ENCODE measurements at places on chromosomes 13 and 19.

GRCh38 chr13:51453959-51454703 is 1.3 kb upstream of the INTS6 start:
- DNase-seq: no peak

GRCh38 chr19:13207846-13208671 is 57.8 kb downstream of the IER2 start:
- DNase-seq: no peak

DNA sequence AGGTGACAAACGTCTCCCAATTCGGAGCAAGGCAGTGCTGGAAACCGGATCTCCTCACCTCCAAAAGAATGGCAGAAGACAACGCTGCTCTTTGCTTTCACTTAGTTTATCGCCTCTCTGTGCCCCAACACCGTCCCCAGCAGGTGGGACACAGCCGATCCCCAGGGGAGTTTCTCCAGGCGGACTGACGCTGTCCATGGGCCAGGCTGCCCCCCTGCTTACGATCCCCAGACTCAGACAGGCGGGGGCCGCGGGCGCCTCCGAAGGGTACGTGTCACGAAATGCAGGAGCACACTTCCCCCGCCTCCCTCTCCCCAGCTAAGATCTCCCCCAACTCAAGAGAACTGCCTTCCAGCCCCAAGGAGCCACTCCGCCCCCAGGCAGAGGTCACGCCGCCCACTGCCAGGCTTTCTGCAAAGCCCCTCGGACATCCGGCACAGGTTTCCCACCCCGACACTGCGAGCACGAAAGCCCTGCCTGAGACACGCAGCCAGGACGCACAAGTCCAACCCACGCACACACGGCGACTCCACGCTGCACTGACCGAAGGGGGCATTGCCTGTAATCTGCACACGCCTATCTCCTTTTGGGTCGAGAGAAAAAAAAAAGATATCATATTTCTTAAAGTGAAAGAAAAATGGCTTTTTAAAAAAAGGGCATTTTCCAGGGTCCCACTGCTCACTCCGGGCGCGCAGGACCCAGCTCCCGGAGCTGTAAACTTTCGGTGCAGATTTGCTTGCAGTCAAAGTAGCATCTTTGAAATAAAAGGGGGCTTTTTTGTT is 2.0 kb downstream of the SPRY2 start:
- DNase-seq: peak; percentile 74

GRCh38 chr19:33388725-33389420 is 15.4 kb downstream of the CEBPG start:
- DNase-seq: no peak

DNA sequence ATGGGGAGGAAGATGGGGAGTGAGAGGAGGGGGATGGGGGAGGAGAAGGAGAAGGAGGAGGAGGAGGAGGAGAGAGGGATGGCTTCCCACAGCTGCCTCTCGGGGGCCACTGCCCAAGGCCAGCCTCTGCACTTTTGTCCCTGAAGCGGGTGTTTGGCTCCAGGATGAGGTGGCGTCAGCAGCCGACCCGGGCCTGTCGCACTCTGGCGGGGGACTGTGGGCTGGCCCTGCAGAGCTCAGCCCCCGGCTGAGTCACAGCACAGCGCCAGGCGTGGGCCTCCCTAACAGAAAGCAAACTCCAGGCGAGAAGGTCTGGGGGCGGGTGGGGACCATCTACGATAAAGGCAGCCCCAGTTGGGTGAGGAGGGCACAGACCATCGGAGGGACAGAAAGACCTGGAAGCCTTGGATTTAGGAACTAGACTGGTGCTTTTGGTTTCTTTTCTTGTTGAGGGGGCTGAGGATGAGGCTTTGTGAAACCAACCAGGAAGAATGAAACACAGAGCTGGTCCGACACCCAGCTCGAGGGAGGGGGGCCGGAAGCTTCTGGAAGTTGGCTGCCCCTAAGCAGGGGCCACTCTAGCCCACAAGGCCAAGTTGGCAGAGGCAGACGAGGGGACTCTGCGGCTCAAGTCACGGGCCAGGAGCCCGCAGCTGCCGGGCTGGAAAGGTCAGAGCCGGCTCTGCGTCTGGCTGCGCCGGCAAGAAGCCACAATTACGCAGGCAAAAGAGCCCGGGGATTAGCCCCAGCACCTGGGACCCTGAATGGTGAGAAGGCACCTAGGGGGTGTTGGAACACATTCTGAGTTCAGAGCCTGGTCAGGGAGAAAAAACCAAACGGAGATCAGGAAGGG is 18.2 kb downstream of the LSM4 start:
- peak; percentile 52 for DNase-seq

DNA sequence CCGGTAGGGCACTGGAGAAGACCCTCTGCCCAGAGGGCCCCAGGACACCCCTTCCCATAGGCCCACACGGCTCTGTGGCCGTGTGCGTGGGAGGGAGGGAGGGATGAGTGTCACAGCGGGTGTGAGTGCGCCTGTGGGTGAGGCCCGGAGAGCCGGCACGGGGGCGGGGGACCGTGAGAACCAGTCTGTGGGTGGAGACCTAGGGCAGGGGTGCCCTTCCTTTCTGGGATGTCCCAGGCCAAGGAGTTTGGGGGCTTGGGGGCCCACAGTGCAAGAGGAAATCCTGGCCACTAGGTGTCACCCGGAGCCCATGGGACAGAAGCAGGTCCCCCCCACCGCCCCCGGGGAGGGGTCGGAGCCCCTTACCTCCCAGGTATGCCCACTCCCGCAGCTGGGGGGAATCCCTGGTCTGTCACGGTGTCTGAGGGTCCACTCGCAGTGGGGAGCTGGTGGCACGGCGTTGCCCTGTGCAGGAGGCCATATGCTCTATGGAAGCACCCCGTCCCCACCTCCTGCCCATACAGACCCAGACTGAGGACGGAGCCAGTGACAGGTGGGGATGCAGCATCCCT is 16.0 kb upstream of the SLC7A10 start:
- no peak for DNase-seq

DNA sequence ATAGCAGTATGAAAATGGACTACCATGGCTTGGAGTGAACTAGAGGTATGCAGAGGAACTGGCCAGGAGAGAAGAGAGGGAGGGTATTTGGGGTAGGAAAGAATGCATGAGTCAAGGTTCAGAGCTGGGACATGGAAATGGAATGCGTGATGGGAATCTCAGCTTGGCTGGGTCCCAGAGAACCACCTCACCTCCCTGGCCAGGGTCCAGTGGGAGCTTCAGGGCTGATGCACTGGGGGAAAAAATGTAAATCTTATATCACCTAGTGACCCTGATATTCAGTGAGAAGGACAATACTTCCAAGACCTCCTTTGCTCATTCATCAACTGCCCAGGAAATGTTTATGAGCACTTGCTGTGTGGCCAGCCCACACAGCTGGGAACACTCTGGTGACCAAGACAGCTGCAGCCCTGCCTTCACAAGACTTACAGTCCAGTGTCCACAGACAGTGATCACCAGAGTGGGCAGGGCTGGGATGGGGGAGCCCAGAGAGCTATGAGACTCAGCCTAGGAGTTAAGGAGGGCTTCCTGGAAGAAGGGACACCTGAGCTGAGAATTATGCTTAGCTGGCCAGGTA is 12.8 kb downstream of the IGSF23 start:
- DNase-seq: no peak

DNA sequence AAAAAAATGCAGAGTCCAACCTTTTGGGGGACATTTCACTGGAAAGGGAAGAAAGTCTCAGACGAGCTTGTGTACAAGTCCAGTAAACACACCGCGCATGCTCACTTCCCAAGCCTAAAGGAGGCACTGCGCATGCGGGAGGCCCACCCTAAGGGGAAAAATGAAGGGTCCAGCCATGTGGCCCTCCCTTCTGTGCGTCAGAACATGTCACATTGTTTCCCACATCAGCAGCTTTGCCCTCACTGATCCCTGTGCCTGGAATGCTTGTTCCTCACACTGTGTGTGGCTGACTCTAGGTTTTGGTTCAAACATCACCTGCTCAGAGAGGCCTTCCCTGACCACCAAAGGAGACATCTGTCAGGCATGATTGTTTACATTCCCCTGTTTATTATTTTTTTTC is 4.4 kb downstream of the ELSPBP1 start:
- no peak for DNase-seq

- no peak for DNase-seq
Observed at GRCh38 chr19:17871878-17872250, at the start of gene SLC5A5. SLC5A5 (plus strand) TSS chr19:17871945; CDS start chr19:17872320, 375 bp downstream.

GRCh38 chr13:26458196-26458749 is 99.2 kb upstream of the WASF3 start:
- no peak for DNase-seq

- DNase-seq: no peak
Observed at GRCh38 chr19:7801020-7801570, 28.9 kb upstream of the EVI5L start.

GRCh38 chr13:106117035-106117434 is 418.4 kb downstream of the EFNB2 start:
- no peak for DNase-seq

DNA sequence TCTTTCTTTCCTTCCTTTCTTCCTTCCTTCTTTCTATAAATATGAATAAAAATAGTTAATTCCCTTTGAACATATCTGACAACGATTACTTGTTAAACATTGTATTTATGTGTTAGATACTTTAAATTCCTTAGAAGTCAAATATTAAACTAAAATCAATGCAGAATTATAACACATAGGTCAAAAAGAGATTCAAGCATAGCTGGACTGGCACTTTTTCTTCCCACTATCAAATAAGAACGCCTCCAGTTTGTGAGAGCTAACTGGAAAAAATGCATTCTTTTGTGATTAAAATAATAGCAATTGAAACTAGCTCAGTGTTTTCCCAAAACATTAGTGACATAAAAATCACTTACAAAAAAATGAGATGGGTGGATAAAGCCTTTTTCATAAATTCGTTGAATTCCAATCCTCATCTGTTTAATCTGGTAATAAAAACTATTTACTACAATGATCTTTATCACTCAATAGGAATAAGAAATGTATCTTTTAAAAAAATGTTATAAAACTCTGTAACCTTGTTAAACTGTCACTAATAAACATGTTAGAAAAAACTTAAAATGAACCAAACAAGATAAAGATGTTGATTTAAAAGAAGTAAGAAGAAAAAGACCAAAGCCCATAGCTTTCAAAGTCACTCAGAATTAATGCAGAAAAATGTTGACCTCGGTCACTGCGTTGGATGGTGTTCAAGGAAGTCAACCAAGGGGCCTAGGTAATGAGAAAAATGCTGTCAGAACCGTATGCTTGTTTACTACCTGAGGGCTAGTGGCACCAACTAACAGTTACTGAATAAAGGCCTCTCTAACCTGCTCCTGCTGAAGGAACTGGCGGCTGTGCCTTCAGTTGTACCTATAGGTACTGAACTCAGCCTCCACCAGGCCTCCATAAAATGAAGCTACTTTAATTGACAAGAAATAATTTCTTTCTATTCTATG is 1039.5 kb upstream of the SLC10A2 start:
- DNase-seq: no peak

- DNase-seq: peak; percentile 7
Observed at GRCh38 chr13:29573190-29573589, 22.3 kb downstream of the SLC7A1 start.

- DNase-seq: peak; percentile 10
Observed at GRCh38 chr19:16661480-16662034, 618 bp downstream of the TMEM38A start.

- no peak for DNase-seq
Observed at GRCh38 chr13:71830736-71831135, 36.3 kb downstream of the DACH1 start.

All from amygdala (tissue), 56 donors.